ENCODE measurements at places on chromosomes 16 and 17. TPM values are rescaled to one million over a fixed set of nuclear protein-coding genes. Genes with fewer than 3 reads are reported as not detected.

- H3K36me3 ChIP-seq, result no peaks in the 10 kb centered on the region
- no peaks in the 10 kb centered on the region for H3K4me1 ChIP-seq
- no peak overlapping the region for H3K27ac ChIP-seq
- H3K4me3 ChIP-seq, result no peak overlapping the region
Measured at GRCh38 chr16:5885521-5885920, 787.9 kb upstream of the EEF2KMT start.

CCL15 gene
- not detected for total RNA-seq

DNA sequence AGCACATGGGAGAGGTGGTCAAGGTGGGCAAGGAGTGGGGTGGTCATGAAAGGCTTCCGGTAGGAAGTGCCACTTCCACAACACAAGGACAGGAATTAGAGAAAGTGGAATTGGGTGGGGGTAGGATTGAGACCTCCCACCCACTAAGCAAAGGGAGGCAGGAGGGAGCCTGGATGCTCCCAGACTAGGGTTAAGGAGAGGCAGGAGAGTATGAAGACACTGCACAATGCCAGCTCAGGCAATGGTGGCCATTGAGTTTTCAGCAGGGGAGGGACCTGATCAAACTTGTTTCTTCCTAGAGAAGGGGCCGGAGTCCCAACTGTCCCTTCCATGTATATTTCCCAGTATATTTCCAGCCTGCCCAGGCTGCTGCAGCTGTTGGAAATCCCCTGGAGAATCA lies 3.1 kb upstream of the RAB11FIP4 start:
- H3K4me1 ChIP-seq, result no peaks in the 10 kb centered on the region
- H3K27me3 ChIP-seq, result peaks cover 32% of the 10 kb centered on the region
- no peak overlapping the region for H3K4me3 ChIP-seq
- no peak overlapping the region for H3K27ac ChIP-seq
- no peak for DNase-seq
- H3K36me3 ChIP-seq, result no peaks in the 10 kb centered on the region

GRCh38 chr16:54174750-54175149 lies 111.8 kb downstream of the IRX3 start:
- H3K4me3 ChIP-seq, result no peak overlapping the region
- no peaks in the 10 kb centered on the region for H3K27me3 ChIP-seq
- peaks cover 20% of the 10 kb centered on the region for H3K4me1 ChIP-seq
- DNase-seq, result no peak
- H3K27ac ChIP-seq, result no peak overlapping the region

FAM117A gene
- total RNA-seq, result 12.9 TPM
